ENCODE measurements at places on chromosomes 12 and 14.

DNA sequence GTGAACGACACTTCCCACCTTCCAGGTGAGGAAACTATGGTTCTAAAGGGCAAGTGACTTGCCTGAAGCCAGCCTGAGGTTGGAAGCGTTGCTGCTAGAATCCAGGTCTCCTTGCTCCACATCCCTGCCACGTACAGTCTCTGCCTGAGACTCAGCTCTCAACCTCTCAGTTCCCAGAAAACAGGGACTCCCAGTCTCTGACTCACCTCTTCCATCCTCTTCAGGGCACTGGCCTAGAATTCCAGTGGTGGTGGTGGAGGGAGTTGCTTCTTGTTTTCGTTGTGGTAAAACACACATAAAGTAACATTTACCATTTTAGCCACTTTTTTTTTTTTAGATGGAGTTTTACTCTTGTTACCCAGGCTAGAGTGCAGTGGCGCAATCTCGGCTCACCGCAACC, 7.3 kb downstream of the GPR68 start:
- no peak for DNase-seq

DNA sequence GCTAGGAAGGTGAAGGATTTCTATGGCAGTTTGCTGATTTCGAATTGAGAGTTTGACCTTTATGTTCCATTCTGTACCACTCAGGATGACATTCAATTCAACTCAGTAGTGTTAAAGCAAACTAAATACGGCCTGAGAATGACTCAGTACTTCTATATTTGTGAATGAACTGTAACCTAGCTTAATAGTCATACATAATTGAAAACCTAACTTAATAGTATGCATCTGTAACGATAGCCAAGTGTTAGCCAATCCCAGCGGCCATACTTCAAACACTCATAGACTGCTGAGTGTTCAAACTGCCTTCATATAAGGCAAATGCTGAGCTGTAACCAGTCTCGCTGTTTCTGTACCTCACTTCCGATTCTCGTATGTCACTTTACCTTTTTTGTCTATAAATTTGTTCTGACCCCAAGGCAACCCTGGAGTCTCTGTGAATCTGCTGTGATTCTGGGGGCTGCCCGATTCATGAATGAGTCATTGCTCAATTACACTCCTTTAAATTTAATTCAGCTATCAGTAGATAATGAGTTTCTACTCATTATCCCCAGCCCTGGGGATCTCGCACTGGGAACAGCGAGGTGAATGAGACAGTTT, 98.5 kb upstream of the SLC24A4 start:
- DNase-seq: no peak

- no peak for DNase-seq
Measured at GRCh38 chr12:123106640-123107359, 44.1 kb downstream of the PITPNM2 start.

DNA sequence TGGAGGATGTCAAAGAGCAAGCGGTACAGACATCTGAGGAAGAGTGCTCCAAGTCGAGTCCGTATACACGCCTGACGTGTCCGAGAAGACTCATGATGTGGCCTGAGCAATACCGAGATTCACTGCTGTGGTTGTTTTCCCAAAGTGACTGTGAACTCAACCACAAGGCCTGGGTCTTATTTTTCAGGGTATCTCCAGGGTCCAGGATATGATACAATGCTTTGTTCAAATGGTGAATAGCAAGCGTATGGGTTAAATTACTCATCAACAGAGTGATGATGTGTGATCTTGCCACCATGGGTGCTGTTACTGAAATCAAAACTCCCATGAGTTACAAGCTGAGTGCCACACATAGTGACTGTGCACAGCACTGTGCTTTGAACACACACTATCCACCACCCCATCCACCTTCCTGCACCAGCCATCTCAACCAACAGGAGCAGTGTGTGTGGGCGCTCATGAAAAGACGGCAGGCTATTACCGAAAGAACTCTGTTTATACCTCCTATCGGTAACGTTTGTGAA, 109.6 kb downstream of the BCAT1 start:
- DNase-seq: no peak

- no peak for DNase-seq
Measured at GRCh38 chr14:94946244-94946643, 176.3 kb upstream of the GSC start.
